ENCODE measurements at places on chromosomes 4 and X. TPM values are rescaled to one million over a fixed set of nuclear protein-coding genes. Genes with fewer than 3 reads are reported as not detected.

DNA sequence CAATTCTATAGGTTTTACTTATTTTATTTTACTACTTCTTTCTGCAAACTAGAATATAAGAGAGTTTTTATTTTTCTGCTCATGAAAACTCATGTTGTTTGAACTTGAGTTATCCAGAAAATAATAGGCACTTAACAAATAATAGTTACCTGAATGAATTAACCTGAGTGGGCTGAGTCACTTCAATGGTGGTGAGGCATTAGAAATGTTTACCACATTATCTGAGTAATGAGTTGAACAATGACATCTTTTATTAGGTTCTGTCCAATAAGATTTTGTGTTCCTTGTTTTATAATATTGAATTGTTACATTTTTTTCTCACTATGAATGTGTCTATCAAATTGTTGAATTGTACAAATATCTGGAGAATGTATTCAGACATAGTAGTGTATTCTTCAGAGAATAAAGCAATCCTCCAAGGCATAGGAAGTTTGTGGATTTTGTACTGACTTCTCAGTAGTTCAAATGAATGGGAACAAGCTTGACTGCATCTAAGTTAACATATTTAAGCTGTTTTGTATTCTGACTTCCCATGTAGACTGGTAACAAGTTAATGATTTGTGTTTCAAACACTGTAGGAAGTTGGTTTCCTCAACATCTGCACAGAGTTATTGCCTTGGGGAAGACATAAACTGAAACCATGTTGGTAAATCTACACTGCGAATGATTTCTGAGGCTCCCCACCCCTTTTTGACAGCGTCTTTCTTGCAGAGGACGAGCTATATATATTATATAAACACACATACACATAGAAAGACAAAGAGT is 1808.9 kb upstream of the TENM3 start:
- no peaks in the 10 kb centered on the region for H3K36me3 ChIP-seq
- H3K4me3 ChIP-seq, result no peak overlapping the region
- no peaks in the 10 kb centered on the region for H3K27me3 ChIP-seq
- DNase-seq, result no peak

GRCh38 chr4:108581083-108581482 is 39.3 kb upstream of the RPL34 start:
- no peak overlapping the region for H3K27ac ChIP-seq
- no peak for DNase-seq
- H3K4me3 ChIP-seq, result no peak overlapping the region
- H3K27me3 ChIP-seq, result no peaks in the 10 kb centered on the region
- H3K36me3 ChIP-seq, result no peaks in the 10 kb centered on the region

- H3K4me1 ChIP-seq, result no peaks in the 10 kb centered on the region
- DNase-seq, result no peak
- H3K27ac ChIP-seq, result no peak overlapping the region
- no peaks in the 10 kb centered on the region for H3K27me3 ChIP-seq
- H3K4me3 ChIP-seq, result no peak overlapping the region
Observed at GRCh38 chrX:41152221-41152620, 67.0 kb downstream of the USP9X start.

DNA sequence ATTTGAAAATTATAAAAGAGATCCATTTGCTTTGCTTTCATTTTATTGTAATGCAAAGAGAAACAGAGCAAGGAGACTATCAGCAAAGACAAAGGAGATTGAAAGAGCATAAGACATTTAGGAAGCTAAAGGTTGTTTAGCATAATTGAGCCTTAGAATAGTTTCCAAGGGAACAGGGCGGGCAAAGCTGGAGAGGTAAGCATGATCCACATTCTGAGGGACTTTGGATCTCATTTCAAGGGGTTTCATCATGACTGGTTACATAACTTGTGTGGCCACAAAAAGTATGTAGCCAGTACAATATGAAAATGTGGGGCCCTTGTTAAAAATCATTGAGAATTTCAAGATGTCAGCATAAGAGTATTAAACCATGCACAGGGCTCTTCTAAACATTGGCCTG is 406.5 kb downstream of the RPA4 start:
- DNase-seq, result no peak
- no peaks in the 10 kb centered on the region for H3K4me1 ChIP-seq
- H3K27me3 ChIP-seq, result no peaks in the 10 kb centered on the region
- H3K36me3 ChIP-seq, result no peaks in the 10 kb centered on the region
- no peak overlapping the region for H3K27ac ChIP-seq

DNA sequence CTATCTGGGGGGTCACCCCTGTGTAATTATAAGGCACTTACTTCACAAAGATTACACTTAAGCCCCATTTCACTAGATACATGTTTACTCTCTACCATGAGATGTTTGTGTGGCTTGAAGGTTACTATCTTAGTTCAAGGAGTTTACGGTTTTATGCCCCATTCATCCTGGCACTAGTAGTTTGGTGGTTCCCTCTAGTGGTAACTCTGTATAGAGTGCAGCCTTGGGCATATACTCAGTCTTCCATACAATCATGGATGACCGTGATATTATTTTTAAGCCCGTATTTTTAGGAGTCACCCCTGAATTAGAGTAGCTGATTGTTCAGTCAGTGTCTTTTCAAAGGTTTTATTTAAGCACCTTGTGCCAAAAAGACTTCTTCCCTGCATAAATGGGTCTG is 109.9 kb upstream of the FAM47C start:
- DNase-seq, result no peak
- no peak overlapping the region for H3K27ac ChIP-seq
- no peaks in the 10 kb centered on the region for H3K36me3 ChIP-seq
- H3K4me1 ChIP-seq, result no peaks in the 10 kb centered on the region
- H3K27me3 ChIP-seq, result no peaks in the 10 kb centered on the region

- peaks cover 11% of the 10 kb centered on the region for H3K4me1 ChIP-seq
- DNase-seq, result no peak
Observed at GRCh38 chrX:31331015-31331414, 259.2 kb upstream of the FTHL17 start.

GRCh38 chrX:97402333-97402732 is 518.6 kb downstream of the RPA4 start:
- H3K4me1 ChIP-seq, result no peaks in the 10 kb centered on the region
- no peak for DNase-seq
- H3K4me3 ChIP-seq, result no peak overlapping the region
- H3K36me3 ChIP-seq, result no peaks in the 10 kb centered on the region
- no peaks in the 10 kb centered on the region for H3K27me3 ChIP-seq

DNA sequence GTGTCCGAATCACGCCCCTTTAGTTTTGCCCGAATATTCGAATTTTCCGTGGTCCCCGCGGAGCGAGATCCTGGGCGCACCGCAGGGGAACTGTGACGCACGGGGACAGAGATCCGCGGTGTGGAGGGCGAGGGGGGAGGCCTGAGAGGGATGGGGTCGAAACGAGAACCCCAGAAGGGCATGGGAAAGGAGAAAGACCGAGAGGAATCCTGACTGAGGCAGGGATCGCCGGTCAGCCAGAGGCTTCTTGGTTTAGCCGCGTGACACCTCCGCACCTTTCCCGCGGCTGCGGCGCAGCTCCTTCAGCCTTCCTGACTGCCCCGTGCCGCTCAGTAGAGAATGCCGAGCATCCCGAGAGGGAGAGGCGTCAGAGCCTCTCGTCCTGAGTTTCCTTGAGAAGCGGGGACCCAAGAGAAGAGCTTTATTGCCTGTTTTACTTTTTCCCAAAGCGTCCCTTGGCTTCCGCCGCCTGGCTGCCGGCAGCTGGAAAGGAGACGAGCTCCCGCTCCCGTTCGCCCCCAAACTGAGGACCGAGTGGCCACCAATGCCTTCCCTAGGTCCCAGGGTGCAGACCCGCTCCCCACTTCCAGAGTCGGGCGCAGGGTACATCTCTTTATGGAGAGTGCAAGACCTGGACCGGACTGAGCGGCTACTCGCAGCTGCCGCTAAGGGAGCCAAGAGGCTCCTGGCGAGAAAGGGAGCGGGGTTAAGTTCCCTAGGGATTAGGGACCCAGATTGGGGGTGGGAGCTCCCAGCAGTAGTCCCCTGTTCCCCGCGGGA is 911 bp upstream of the GPR50 start:
- peaks cover 57% of the 10 kb centered on the region for H3K27me3 ChIP-seq
- H3K27ac ChIP-seq, result no peak overlapping the region
- no peaks in the 10 kb centered on the region for H3K4me1 ChIP-seq
- no peaks in the 10 kb centered on the region for H3K36me3 ChIP-seq
- DNase-seq, result no peak

DNA sequence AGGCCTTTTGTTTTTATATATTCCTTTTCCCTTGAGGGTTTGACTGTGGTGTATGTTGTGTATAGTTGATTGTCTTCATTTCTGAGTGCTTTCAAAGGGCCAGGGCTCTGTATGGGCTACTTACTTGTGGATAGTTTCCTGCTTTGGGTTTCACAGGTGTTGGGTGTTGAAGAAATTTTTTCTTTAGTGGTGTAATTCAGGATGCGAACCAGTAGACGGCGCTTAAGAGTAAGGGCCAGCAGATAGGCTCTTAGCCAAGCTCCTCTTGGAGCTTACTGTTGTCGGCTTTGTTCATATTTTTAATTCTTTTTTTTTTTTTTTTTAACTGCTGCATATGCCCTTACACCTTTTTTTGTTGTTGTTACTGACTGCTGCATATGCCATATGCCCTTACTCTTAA is 276.3 kb upstream of the GALNT7 start:
- H3K4me1 ChIP-seq, result no peaks in the 10 kb centered on the region
- H3K4me3 ChIP-seq, result no peak overlapping the region
- no peak for DNase-seq
- H3K36me3 ChIP-seq, result no peaks in the 10 kb centered on the region

- no peaks in the 10 kb centered on the region for H3K36me3 ChIP-seq
- DNase-seq, result no peak
- H3K27ac ChIP-seq, result peak overlapping the region; percentile 42
Observed at GRCh38 chr4:113639326-113639725, 122.2 kb downstream of the CAMK2D start.

- no peaks in the 10 kb centered on the region for H3K27me3 ChIP-seq
- no peak for DNase-seq
- H3K4me1 ChIP-seq, result no peaks in the 10 kb centered on the region
- no peaks in the 10 kb centered on the region for H3K36me3 ChIP-seq
- H3K27ac ChIP-seq, result no peak overlapping the region
Observed at GRCh38 chr4:36427696-36428095, 146.3 kb downstream of the DTHD1 start.

- H3K27ac ChIP-seq, result no peak overlapping the region
- no peaks in the 10 kb centered on the region for H3K36me3 ChIP-seq
- no peak for DNase-seq
- H3K27me3 ChIP-seq, result no peaks in the 10 kb centered on the region
- H3K4me3 ChIP-seq, result no peak overlapping the region
Observed at GRCh38 chr4:169677150-169677748, 56.9 kb downstream of the CLCN3 start.

GRCh38 chr4:152850377-152850776 is 70.6 kb downstream of the ARFIP1 start:
- no peak overlapping the region for H3K27ac ChIP-seq
- no peak for DNase-seq
- H3K36me3 ChIP-seq, result no peaks in the 10 kb centered on the region
- H3K4me3 ChIP-seq, result no peak overlapping the region
- H3K27me3 ChIP-seq, result no peaks in the 10 kb centered on the region

GRCh38 chr4:59655996-59656395 is 1544.1 kb upstream of the ADGRL3 start:
- H3K4me3 ChIP-seq, result no peak overlapping the region
- no peak overlapping the region for H3K27ac ChIP-seq
- no peaks in the 10 kb centered on the region for H3K27me3 ChIP-seq
- H3K36me3 ChIP-seq, result no peaks in the 10 kb centered on the region

- no peaks in the 10 kb centered on the region for H3K36me3 ChIP-seq
- DNase-seq, result no peak
- no peak overlapping the region for H3K4me3 ChIP-seq
- H3K27ac ChIP-seq, result no peak overlapping the region
- no peaks in the 10 kb centered on the region for H3K27me3 ChIP-seq
Observed at GRCh38 chr4:38710053-38710452, 46.1 kb downstream of the KLF3 start.

- peaks cover 61% of the 10 kb centered on the region for H3K36me3 ChIP-seq
- H3K4me3 ChIP-seq, result no peak overlapping the region
- H3K27me3 ChIP-seq, result no peaks in the 10 kb centered on the region
- H3K4me1 ChIP-seq, result no peaks in the 10 kb centered on the region
- no peak for DNase-seq
Observed at GRCh38 chr4:168685136-168685809, 188.4 kb downstream of the PALLD start.

GRCh38 chrX:153648358-153649177 is 1.6 kb downstream of the DUSP9 start:
- no peak for DNase-seq
- H3K4me3 ChIP-seq, result no peak overlapping the region
- peaks cover 46% of the 10 kb centered on the region for H3K27me3 ChIP-seq
- H3K4me1 ChIP-seq, result peaks cover 4% of the 10 kb centered on the region
- no peaks in the 10 kb centered on the region for H3K36me3 ChIP-seq

GRCh38 chr4:139609647-139610046 is 53.6 kb upstream of the SETD7 start:
- peaks cover 19% of the 10 kb centered on the region for H3K4me1 ChIP-seq
- H3K4me3 ChIP-seq, result no peak overlapping the region
- no peaks in the 10 kb centered on the region for H3K36me3 ChIP-seq
- no peak overlapping the region for H3K27ac ChIP-seq

GRCh38 chr4:54542540-54543041 is 115.2 kb upstream of the KIT start:
- no peaks in the 10 kb centered on the region for H3K36me3 ChIP-seq
- no peaks in the 10 kb centered on the region for H3K4me1 ChIP-seq
- H3K27me3 ChIP-seq, result no peaks in the 10 kb centered on the region
- no peak overlapping the region for H3K4me3 ChIP-seq

GRCh38 chrX:120697053-120697452 is 67.2 kb upstream of the C1GALT1C1 start:
- no peaks in the 10 kb centered on the region for H3K4me1 ChIP-seq
- no peak for DNase-seq
- no peak overlapping the region for H3K27ac ChIP-seq
- H3K36me3 ChIP-seq, result no peaks in the 10 kb centered on the region

- H3K4me1 ChIP-seq, result peaks cover 11% of the 10 kb centered on the region
- H3K27ac ChIP-seq, result no peak overlapping the region
- peaks cover 25% of the 10 kb centered on the region for H3K27me3 ChIP-seq
- DNase-seq, result no peak
Observed at GRCh38 chr4:61199873-61200186, 296 bp upstream of the ADGRL3 start.

DNA sequence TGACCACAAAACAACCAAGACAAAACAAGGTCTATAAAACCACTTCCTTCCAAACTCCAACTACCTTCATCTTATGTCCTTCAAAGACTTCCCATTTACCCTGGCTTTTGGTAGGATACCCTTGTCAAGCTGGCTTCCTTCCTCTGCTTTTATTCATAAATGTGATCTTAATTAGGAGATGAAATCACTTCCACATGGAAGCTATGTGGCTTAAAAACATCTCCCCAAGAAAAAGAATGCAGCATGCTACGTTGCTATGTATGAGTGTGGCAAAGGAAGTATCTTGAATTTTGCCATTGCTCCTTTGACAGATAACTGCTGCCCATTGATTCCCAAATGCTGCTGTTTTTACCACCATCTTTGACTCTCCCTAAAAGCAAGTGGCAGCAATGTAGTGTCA is 46.4 kb upstream of the VEGFD start:
- DNase-seq, result no peak
- H3K27ac ChIP-seq, result no peak overlapping the region
- H3K36me3 ChIP-seq, result no peaks in the 10 kb centered on the region
- no peak overlapping the region for H3K4me3 ChIP-seq
- H3K27me3 ChIP-seq, result no peaks in the 10 kb centered on the region
- no peaks in the 10 kb centered on the region for H3K4me1 ChIP-seq

The FANCB gene
- total RNA-seq, result 0.62 TPM

The MTNR1A gene
- total RNA-seq, result not detected

The MAGEA3 gene
- total RNA-seq, result not detected

The ATOH1 gene
- total RNA-seq, result not detected
